Thoracic aorta endothelial cell (primary cell): ENCODE measurements at places on chromosomes 1 and 21. TPM values are rescaled to one million over a fixed set of nuclear protein-coding genes. Genes with fewer than 3 reads are reported as not detected.

Gene OR2L2
- not detected in 2 replicates for total RNA-seq

Gene OR2W3
- total RNA-seq, result not detected in 2 replicates

Gene VWA5B1
- not detected in 2 replicates for total RNA-seq

Gene CRYZ
- total RNA-seq, result 46.0 and 49.3 TPM in 2 replicates

Gene CD5L
- total RNA-seq, result not detected in 2 replicates

Gene LIPI
- not detected in 2 replicates for total RNA-seq

Gene GNAT2
- total RNA-seq, result 0.13 and 0.22 TPM in 2 replicates

Gene TFF2
- total RNA-seq, result not detected in 2 replicates

Gene CA6
- total RNA-seq, result not detected in 2 replicates

Gene GRIK3
- not detected in 2 replicates for total RNA-seq

Gene GNB1
- 170 and 177 TPM in 2 replicates for total RNA-seq

Gene HFM1
- 0.40 and 0.79 TPM in 2 replicates for total RNA-seq

Gene SPRR2E
- not detected in 2 replicates for total RNA-seq

Gene PWP2
- total RNA-seq, result 18.9 and 24.2 TPM in 2 replicates

Gene IPO13
- total RNA-seq, result 15.4 and 17.2 TPM in 2 replicates

Gene OR2L5
- not detected in 2 replicates for total RNA-seq

Gene HPCA
- total RNA-seq, result not detected in 2 replicates

Gene PLD5
- total RNA-seq, result not detected in 2 replicates

Gene OR2T34
- total RNA-seq, result not detected in 2 replicates

Gene FRRS1
- 2.0 and 2.7 TPM in 2 replicates for total RNA-seq

Gene DHCR24
- total RNA-seq, result 116 and 244 TPM in 2 replicates

Gene KIAA0040
- total RNA-seq, result 34.4 and 54.3 TPM in 2 replicates

Gene KDF1
- total RNA-seq, result not detected in 2 replicates

Gene KRTAP20-3
- not detected in 2 replicates for total RNA-seq

Gene SLC45A3
- total RNA-seq, result 7.0 and 10.1 TPM in 2 replicates

Gene GSTM1
- total RNA-seq, result 8.9 and 12.2 TPM in 2 replicates

Gene SLC5A9
- total RNA-seq, result not detected in 2 replicates

Gene DIO1
- total RNA-seq, result not detected in 2 replicates

Gene PODN
- 0.27 and 0.29 TPM in 2 replicates for total RNA-seq

Gene TNFSF4
- 33.5 and 90.3 TPM in 2 replicates for total RNA-seq

Gene HHIPL2
- under 0.01 and 0.07 TPM in 2 replicates for total RNA-seq

Gene LCE2C
- total RNA-seq, result not detected in 2 replicates
